ENCODE measurements at places on chromosomes 16 and 17. TPM values are rescaled to one million over a fixed set of nuclear protein-coding genes. Genes with fewer than 3 reads are reported as not detected.

FOXJ1 gene
- total RNA-seq = 168 TPM

DNA sequence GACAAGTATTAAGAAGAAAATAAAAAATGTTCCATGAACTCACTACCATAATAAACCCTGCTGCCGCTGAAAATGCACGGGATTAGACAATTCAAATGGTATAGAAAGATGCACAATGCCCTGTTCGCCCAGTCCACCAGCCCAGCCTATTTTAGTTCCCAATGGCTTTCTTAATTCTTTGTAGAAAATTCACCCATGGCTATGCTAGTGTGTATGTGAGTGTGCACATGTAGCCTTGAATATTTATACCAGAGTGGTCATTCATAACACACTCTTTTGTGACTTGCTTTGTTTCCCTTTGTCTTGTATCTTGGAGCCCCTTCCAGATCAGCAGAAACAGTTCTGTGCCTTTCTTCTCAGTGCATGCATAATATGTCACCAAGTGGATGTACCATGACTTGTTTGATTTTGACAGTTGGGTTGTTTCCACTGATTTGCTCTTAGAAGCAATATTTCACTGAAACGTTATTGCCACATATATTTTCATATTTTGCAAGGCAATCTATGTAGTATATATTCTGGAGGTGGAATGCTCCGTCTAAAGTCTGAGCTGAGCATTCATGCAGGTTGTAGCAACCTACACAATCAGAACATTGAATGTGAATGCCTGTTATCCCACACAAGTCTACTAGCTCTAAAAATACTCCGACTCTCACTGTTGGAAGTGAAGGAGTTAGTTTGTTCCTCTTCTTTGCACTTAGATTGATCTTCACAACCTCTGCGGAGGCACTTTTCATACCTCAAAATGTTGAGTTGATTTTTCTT is 383.0 kb upstream of the EEF2KMT start:
- no peaks in the 10 kb centered on the region for H3K27me3 ChIP-seq
- H3K4me1 ChIP-seq = no peaks in the 10 kb centered on the region
- DNase-seq = no peak
- H3K36me3 ChIP-seq = no peaks in the 10 kb centered on the region
- H3K4me3 ChIP-seq = no peak overlapping the region

DNA sequence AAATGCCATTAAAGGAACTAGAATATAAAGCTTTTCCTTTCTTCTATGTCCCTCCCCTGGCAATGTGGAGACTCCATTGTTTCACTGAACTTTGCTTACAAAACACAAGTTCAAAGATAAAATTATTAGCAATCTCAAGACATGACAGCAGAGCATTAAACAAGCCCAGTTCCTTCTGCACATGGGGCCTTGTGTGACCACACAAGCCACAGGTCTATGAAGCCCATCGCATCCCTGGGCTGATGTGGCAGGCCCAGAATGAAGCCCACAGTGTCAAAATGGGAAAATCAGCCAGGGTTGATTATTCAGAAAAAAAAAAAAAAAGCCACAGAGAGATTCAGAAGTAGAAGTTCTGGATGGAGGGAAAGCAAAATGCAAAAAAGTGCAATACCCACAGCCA is 12.9 kb upstream of the SLC39A11 start:
- no peak for DNase-seq
- H3K4me1 ChIP-seq = no peaks in the 10 kb centered on the region
- no peaks in the 10 kb centered on the region for H3K27me3 ChIP-seq
- no peaks in the 10 kb centered on the region for H3K36me3 ChIP-seq
- H3K4me3 ChIP-seq = no peak overlapping the region

DNA sequence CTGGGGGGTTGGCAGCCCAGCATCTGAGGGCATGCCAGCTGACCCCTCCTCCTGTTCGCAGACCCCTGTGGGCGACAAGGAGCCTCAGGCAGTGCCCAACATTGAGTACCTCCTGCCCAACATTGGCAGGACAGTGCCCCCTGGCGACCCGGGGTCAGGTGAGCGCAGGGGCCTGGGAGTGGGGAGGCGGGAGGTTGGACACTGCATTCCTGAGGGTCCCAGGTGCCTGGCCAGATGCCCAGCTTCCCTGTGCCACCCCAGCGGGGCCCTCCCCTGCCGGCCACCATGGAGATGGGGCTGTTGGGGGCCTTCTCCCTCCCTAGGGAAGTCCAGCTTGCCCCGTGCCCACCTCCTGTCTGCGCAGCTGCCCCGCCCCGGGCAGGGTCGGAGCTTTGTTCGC is 70.1 kb downstream of the ARHGAP23 start:
- H3K27ac ChIP-seq = no peak overlapping the region
- H3K27me3 ChIP-seq = no peaks in the 10 kb centered on the region
- DNase-seq = no peak

HS3ST6 gene
- total RNA-seq = not detected

DNA sequence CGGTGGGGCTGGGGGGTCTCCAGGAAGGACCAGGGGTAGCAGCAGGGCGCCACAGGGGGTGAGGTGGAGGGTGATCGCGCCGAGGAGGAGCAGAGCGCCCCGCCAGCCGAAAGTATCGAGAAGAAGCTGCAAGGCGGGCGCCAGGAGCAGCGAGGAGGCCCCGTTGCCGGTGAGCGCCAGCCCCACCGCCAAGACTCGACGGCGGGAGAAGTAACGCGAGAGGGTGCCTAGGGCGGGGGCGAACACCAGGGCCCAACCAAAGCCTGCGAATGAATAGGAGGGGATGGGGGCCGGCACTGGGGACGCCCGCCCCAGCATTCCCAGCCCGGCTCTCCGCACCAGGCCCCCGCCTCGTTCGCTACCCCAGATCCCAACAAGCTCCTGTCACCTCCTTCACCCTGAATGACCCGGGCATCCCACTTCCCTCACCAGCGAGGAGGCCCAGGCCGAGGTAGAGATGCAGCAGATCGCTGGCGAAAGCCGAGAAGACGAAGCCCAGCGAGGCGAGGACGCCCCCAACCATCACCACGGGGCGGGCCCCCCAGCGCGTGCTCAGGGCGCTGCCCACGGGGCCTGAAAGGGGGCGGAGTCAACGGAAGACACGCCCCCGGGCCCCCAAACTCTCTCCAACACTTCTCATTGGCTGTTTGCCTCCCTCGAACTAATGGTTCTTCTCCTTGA is 1.3 kb downstream of the SLC16A11 start:
- H3K36me3 ChIP-seq = no peaks in the 10 kb centered on the region
- H3K4me3 ChIP-seq = peak overlapping the region; percentile 13
- peaks cover 17% of the 10 kb centered on the region for H3K4me1 ChIP-seq
- H3K27me3 ChIP-seq = peaks cover 4% of the 10 kb centered on the region
- no peak overlapping the region for H3K27ac ChIP-seq
- DNase-seq = no peak

- no peak overlapping the region for H3K4me3 ChIP-seq
- no peak for DNase-seq
- no peak overlapping the region for H3K27ac ChIP-seq
- H3K36me3 ChIP-seq = no peaks in the 10 kb centered on the region
- H3K4me1 ChIP-seq = no peaks in the 10 kb centered on the region
Measured at GRCh38 chr16:4868535-4868934, 21.3 kb downstream of the UBN1 start.

QPRT gene
- 33.5 TPM for total RNA-seq

GRCh38 chr17:66491213-66491612 is 188.8 kb downstream of the PRKCA start:
- no peak overlapping the region for H3K27ac ChIP-seq
- H3K4me3 ChIP-seq = no peak overlapping the region
- no peaks in the 10 kb centered on the region for H3K27me3 ChIP-seq
- DNase-seq = no peak
- H3K36me3 ChIP-seq = no peaks in the 10 kb centered on the region

GRCh38 chr17:73613271-73614233 is 30.7 kb downstream of the SDK2 start:
- no peaks in the 10 kb centered on the region for H3K4me1 ChIP-seq
- no peak overlapping the region for H3K4me3 ChIP-seq
- no peak overlapping the region for H3K27ac ChIP-seq
- no peaks in the 10 kb centered on the region for H3K36me3 ChIP-seq
- no peak for DNase-seq
- no peaks in the 10 kb centered on the region for H3K27me3 ChIP-seq

- no peaks in the 10 kb centered on the region for H3K27me3 ChIP-seq
- no peak overlapping the region for H3K4me3 ChIP-seq
- no peaks in the 10 kb centered on the region for H3K36me3 ChIP-seq
- no peaks in the 10 kb centered on the region for H3K4me1 ChIP-seq
Measured at GRCh38 chr17:13114601-13115031, 96.8 kb upstream of the ELAC2 start.

CD2BP2 gene
- total RNA-seq = 64.7 TPM

GRCh38 chr17:77619326-77619725 is 339.2 kb upstream of the TNRC6C start:
- H3K27me3 ChIP-seq = no peaks in the 10 kb centered on the region
- DNase-seq = no peak
- H3K27ac ChIP-seq = no peak overlapping the region
- no peaks in the 10 kb centered on the region for H3K36me3 ChIP-seq
- no peaks in the 10 kb centered on the region for H3K4me1 ChIP-seq

DNA sequence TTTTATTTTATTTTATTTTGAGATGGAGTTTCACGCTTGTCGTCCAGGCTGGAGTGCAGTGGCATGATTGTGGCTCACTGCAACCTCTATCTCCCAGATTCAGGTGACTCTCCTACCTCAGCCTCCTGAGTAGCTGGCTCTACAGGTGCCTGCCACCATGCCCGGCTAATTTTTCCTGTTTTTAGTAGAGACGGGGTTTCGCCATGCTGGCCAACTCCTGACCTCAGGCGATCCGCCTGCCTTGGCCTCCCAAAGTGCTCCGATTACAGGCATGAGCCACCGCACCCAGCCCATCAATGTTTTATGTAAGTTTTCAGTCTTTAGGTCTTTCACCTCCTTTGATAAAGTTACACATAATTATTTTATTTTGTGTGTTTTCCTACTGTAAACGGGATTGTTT is 154.6 kb downstream of the COPRS start:
- no peak overlapping the region for H3K4me3 ChIP-seq
- no peak for DNase-seq
- H3K27me3 ChIP-seq = no peaks in the 10 kb centered on the region
- H3K27ac ChIP-seq = no peak overlapping the region
- H3K36me3 ChIP-seq = no peaks in the 10 kb centered on the region
- H3K4me1 ChIP-seq = no peaks in the 10 kb centered on the region

MMP28 gene
- 3.3 TPM for total RNA-seq

G6PC1 gene
- not detected for total RNA-seq

- no peak overlapping the region for H3K27ac ChIP-seq
- no peak for DNase-seq
- H3K36me3 ChIP-seq = no peaks in the 10 kb centered on the region
- peaks cover 12% of the 10 kb centered on the region for H3K4me1 ChIP-seq
- H3K27me3 ChIP-seq = no peaks in the 10 kb centered on the region
- no peak overlapping the region for H3K4me3 ChIP-seq
Measured at GRCh38 chr16:80041410-80041809, 440.9 kb upstream of the MAF start.

- no peaks in the 10 kb centered on the region for H3K4me1 ChIP-seq
- no peak for DNase-seq
- no peaks in the 10 kb centered on the region for H3K36me3 ChIP-seq
- H3K27me3 ChIP-seq = no peaks in the 10 kb centered on the region
- H3K4me3 ChIP-seq = no peak overlapping the region
Measured at GRCh38 chr16:13633391-13633861, 286.5 kb upstream of the ERCC4 start.

SCGB1C2 gene
- not detected for total RNA-seq

GRCh38 chr16:85523602-85524364 is 89.3 kb upstream of the GSE1 start:
- H3K4me1 ChIP-seq = peaks cover 19% of the 10 kb centered on the region
- no peak overlapping the region for H3K27ac ChIP-seq
- no peaks in the 10 kb centered on the region for H3K27me3 ChIP-seq

RNF112 gene
- 2.6 TPM for total RNA-seq

CES1 gene
- total RNA-seq = 24.6 TPM

DNA sequence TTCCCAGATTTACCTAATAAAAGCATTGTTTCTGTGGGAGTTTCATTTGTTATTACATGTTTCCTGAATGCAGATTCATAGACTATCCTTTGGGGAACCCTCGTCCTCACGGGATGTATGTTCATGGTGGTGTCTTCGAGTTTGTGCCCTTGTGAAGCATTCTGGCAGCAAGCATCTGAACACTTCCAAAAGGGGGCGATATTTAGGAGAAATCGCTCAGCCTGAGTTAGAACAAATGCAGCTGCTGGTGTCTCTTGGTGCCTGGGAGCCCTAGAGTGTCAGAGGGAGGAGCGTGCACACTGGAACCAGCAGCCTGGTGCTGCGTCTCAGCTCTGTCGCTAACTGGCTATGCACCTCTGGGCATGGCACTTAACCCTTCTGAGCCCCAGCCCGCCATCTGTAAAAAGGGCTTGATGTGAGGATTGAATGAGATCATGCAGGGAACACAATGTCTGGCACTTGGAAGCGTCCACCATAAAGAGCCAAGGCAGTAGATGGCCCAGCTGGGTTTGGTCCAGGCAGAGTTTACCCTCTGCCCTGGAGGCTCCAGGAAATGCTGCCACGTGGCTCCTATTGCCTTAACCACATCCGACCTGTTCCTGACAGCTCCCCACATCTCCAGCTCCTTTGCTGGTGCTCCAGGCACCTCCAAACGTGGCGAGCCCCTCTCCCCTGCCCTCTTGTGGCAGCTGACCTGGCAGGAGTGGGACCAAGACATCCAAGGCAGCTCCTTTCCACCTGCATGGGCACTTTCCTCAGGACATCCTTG is 25.0 kb upstream of the C16orf78 start:
- no peak overlapping the region for H3K27ac ChIP-seq
- H3K36me3 ChIP-seq = no peaks in the 10 kb centered on the region
- no peak for DNase-seq
- no peak overlapping the region for H3K4me3 ChIP-seq

GRCh38 chr17:7356072-7356549 is 1.2 kb downstream of the TMEM95 start:
- DNase-seq = peak; percentile 82
- peaks cover 10% of the 10 kb centered on the region for H3K4me1 ChIP-seq
- no peaks in the 10 kb centered on the region for H3K27me3 ChIP-seq
- H3K4me3 ChIP-seq = no peak overlapping the region
- no peaks in the 10 kb centered on the region for H3K36me3 ChIP-seq

- no peak overlapping the region for H3K27ac ChIP-seq
- no peaks in the 10 kb centered on the region for H3K27me3 ChIP-seq
- no peaks in the 10 kb centered on the region for H3K36me3 ChIP-seq
Measured at GRCh38 chr17:28738680-28739384, 5.0 kb upstream of the TRAF4 start.

DNA sequence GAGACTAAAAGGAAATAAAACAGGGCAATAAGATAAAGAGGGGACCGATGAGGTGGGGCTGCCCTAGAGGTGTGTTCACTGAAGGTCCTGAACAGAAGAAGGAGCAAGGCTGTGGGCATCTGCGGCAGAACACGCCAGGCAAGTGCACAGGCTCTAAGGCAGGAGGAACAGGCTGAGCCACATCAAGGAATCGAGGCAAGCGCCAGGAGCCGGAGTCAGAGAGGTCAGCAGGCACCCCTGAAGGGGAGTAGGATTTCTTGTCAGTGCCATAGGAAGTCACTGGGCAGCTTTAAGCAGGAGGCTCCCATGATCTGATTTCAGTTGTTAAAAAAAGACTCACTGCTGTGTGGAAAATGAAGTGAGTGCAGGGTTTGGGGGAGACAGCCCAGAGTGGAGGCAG is 186.5 kb downstream of the KATNIP start:
- H3K27ac ChIP-seq = no peak overlapping the region
- no peak overlapping the region for H3K4me3 ChIP-seq
- H3K27me3 ChIP-seq = no peaks in the 10 kb centered on the region
- no peaks in the 10 kb centered on the region for H3K4me1 ChIP-seq
- H3K36me3 ChIP-seq = no peaks in the 10 kb centered on the region
- DNase-seq = no peak

- no peaks in the 10 kb centered on the region for H3K27me3 ChIP-seq
- H3K27ac ChIP-seq = peak overlapping the region; percentile 62
- no peak overlapping the region for H3K4me3 ChIP-seq
- no peaks in the 10 kb centered on the region for H3K36me3 ChIP-seq
- peaks cover 15% of the 10 kb centered on the region for H3K4me1 ChIP-seq
Measured at GRCh38 chr17:20073055-20073979, 64.2 kb downstream of the SPECC1 start.
